Dorsolateral prefrontal cortex (tissue), 122 donors: ENCODE measurements at places on chromosomes 13 and 19.
A peak's percentile ranks its signal among the peaks of the same experiment; 100 is the strongest.

- peak; percentile 61 for DNase-seq
Measured at GRCh38 chr19:10259162-10259905, 7.3 kb downstream of the MRPL4 start.

- DNase-seq = no peak
Measured at GRCh38 chr19:15506074-15506571, 2.2 kb upstream of the CYP4F22 start.

DNA sequence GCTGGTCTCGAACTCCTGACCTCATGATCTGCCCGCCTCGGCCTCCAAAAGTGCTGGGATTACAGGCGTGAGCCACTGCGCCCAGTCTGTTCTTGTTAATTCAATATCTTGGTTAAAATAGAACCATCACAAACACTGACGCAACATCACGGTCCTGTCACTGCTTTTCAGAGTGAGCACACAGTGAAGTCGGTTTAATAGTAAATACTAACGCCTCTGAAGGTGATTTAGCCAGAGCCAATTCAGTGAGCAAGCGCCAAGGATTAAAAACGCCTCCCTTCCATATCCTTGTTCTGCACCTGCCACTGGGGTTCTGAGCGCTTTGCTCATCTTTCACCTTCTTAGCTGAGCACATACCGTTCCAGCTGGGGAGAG is 30.3 kb downstream of the LAMP1 start:
- DNase-seq = no peak

- DNase-seq = no peak
Measured at GRCh38 chr13:48318377-48318811, 14.8 kb downstream of the RB1 start.

- no peak for DNase-seq
Measured at GRCh38 chr19:35236638-35237400, 8.3 kb upstream of the FAM187B start.

- peak; percentile 38 for DNase-seq
Measured at GRCh38 chr13:31909864-31910551, 121.6 kb upstream of the FRY start.

- no peak for DNase-seq
Measured at GRCh38 chr13:34208336-34208735, 390.4 kb downstream of the RFC3 start.

GRCh38 chr13:48733739-48734335 is 80.1 kb downstream of the CYSLTR2 start:
- DNase-seq = no peak

GRCh38 chr13:46134961-46135522 is 30.2 kb upstream of the CPB2 start:
- DNase-seq = no peak

- no peak for DNase-seq
Measured at GRCh38 chr13:112467236-112467635, 91.1 kb downstream of the SPACA7 start.

GRCh38 chr19:49677901-49678674 is 1.0 kb downstream of the PRMT1 start:
- peak; percentile 68 for DNase-seq

DNA sequence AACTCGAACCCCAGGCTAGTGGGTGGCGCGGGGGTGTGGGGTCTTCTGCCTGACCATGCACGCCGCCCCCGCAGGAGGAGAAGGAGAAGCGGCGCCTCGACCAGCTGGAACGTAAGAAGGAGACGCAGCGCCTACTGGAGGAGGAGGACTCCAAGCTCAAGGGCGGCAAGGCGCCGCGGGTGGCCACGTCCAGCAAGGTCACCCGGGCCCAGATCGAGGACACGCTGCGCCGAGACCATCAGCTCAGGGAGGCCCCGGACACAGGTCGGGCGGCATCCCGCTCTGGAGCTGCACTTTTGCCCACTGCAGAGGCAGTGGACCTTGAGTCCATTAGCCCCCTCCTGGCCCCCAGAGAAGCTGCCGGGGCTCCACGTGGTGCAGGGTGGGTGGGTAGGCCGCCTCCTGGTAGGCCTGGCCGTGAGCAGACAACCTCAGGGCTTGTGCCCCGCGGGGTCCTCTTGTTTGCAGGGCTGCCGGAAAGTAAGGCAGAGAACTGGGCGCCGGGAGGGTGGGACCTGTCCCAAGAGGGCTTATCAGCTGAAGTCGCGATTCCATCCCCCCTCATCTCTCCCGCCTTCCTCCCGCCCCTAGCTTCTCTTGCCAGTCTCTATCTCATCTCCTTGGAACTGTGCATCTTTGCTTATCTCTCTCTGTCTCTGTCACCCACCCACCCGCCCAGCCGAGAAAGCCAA is 9.9 kb downstream of the CCDC124 start:
- no peak for DNase-seq

GRCh38 chr13:110507678-110508381 is 53.7 kb downstream of the RAB20 start:
- no peak for DNase-seq

GRCh38 chr13:25153736-25154135 is 18.4 kb downstream of the AMER2 start:
- no peak for DNase-seq

- DNase-seq = no peak
Measured at GRCh38 chr13:34591900-34592529, 350.1 kb upstream of the NBEA start.

DNA sequence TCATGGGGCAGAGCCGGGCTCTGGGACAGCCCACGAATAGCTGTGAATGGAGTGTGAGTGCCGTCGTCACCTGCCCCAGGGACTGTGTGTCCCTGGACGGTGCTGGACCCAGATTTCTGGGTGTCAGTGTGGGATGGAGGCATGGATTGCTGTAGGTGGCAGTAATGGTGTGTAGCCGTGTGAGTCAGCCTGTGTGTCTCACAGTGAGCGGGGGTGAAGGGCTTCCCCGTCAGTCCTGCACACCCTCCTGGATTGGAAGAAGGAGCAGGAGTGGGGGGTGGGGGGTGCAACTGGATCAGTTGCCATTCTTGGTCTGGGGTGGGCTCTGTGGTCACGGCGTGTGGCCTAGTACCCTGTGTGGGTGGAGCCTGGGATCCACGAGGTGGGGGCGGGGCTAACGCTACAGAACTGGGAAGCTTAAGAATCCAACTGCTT is 6.5 kb upstream of the LTBP4 start:
- DNase-seq = peak; percentile 67

- no peak for DNase-seq
Measured at GRCh38 chr19:51128227-51128626, 3.5 kb downstream of the SIGLEC9 start.

DNA sequence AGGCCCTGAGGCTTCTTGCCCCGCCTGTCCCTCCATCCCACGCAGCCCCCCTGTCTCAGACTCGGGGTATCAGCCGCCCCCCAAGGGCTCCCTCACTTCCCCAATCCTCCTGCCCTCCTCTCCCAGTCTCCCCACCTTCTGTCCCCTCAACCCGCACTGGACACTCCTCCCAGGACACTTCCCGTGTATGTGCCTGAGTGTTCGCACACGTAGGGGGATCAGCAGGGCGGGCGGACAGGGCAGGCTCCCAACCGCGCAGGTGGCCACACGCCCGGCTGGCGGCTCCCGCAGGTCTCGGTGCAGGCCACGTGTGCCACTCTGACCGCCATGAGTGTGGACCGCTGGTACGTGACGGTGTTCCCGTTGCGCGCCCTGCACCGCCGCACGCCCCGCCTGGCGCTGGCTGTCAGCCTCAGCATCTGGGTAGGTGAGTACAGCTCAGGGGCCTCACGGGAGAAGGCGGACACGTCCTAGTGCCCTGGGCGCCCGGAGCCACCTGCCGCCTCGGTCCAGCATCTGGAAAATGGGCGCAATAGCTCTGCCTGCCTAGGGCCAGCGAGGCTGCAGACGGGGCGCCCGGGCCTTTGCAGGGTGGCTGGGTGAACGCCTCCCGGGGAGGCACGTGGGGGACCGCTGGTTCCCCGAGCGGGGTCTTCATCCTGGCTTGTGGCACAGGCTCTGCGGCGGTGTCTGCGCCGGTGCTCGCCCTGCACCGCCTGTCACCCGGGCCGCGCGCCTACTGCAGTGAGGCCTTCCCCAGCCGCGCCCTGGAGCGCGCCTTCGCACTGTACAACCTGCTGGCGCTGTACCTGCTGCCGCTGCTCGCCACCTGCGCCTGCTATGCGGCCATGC is 2.3 kb downstream of the KISS1R start:
- DNase-seq = no peak

GRCh38 chr13:104586051-104586746 is 1520.0 kb upstream of the SLC10A2 start:
- DNase-seq = no peak

DNA sequence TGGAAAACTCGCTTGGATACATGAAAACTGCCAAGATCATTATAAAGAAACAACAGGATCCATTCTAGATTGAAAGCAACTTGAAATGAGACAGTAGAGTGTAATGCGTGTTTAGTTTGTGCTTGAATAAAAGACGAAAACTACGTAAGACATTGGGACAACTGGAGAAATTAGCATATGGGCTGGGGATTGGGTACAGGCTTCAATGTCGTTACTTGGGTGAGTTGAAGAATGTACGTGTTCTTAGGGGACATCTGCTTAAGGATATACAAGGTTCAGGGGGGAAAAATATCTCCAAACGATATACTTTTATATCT is 471 bp upstream of the ERVK3-1 start:
- no peak for DNase-seq

DNA sequence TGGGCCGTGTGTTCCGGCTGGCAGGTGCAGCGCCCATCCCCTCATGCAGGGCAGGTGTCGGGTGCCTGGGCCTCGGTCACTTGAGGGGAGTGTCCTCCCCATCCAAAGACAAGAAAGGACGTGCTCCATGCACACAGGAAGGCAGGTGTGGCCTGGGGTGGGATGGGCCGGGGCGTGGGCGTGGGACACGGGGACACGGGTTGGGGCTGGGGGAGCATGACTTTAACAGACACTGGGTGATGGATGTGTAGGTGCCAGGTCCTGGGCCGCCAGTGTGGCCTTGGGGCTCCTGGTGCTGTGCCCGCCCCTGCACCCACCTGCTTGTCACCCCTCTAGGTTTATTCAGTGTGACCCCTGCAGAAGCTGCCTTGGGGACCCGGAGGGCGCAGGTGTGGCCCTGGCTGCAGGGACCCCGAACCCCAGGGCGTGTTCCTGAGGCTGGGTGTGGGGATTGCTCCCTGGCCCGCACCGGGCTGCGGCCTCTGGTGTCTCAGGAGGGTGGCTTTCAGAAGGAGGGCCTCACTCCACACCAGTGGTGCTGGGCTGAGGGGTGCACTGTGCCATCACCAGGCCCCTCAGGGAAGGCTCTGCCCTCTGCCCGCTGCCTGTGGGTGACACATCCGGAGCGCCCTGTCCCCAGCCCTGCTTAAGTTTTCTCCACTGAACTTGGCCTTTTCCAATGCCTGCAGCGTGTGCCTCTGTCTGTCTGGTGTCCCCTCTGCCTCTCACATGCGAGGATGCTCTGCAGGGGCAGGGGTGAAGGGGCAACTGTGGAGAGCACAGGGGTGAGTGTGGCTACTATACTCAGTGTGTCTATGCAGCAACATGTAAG is 5.2 kb downstream of the TMEM255B start:
- DNase-seq = no peak

DNA sequence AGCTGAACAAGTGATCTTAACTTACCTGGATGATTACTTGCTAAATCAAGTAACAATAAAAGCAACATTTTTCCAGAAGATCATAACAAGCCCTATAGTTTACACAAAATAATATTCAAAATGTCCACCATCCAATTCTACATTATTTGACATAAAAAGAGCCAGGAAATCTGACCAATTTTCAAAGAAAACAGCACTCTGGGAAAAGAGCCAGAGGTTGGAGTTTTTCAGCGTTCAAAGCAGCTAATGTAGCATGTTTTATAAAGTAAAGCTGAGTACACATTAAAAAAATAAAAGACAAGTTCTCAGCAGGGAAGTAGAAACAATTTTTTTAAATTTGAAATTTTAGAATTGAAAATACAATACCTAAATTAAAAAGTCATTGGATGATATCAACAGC is 62.6 kb downstream of the UFM1 start:
- DNase-seq = no peak

DNA sequence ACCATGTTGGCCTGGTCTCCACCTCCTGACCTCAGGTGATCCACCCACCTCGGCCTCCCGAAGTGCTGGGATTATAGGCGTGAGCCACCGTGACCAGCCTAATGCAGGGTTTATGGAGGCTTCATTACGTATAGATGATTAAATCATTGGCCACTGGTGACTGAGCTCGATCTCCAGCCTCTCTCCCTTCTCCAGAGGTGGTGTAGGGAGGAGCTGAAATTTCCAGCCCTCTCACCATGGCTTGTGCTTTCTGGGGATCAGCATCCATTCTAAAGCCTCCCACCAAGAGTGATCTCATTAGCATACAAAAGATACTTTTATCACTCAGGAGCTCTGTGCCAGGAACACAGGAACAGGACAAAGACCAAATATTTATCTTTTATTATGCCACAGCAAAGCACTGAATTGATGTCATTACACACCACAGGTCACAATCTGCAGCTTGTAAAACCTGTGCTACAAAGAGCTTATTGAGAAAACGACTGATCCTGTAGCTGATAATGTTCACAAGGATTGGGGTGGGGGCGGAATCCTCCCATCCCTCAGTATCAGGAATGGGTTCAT is 32.4 kb downstream of the RHPN2 start:
- DNase-seq = no peak

- DNase-seq = no peak
Measured at GRCh38 chr13:42176294-42176693, 95.7 kb upstream of the AKAP11 start.

DNA sequence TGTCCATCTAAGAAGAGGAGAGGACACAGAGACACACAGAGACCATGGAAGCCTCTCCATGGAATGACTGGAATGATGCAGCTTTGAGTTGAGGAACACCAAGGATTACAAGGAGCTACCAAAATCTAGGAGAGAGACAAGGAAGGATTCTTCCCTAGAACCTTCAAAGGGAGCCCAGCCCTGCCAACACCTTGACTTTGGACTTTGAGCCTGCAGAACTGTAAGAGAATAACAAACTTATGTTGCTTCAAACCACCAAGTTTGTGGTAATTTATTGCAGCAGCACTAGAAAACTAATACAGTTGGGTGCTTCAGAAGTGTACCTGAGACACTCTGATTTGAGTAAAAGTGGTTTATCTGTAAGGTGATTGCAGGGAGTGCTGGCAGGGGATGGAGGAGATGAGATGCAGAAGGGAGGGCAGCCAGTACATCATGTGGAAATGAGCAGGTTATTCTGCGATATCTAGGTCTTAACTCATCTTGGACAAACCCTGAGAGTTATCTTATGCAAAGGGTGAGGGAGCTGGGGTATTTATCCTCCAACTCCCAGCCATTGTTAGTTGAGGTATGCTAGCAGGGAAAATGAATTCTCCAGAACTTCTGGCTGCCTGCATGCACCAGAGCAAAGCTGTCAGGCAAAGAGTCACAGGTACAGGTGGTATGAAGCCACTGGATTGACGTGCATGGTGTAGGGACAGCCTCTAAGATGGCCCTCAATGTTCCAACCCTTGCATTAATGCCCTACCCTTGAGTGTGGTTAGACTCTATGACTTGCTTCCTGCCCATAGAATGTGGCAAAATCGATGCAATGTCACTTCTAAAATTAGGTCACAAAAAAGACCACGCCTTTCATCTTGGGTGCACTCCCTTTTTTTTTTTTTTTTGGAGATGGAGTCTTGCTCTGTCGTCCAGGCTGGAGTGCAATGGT is 31.3 kb upstream of the ADGRL1 start:
- no peak for DNase-seq

- no peak for DNase-seq
Measured at GRCh38 chr19:19427944-19428343, 22.5 kb downstream of the GATAD2A start.

- DNase-seq = no peak
Measured at GRCh38 chr13:50306156-50306555, 290.9 kb downstream of the KCNRG start.
